Motor neuron (in vitro differentiated cells): ENCODE measurements at places on chromosomes 1 and 21. TPM values are rescaled to one million over a fixed set of nuclear protein-coding genes. Genes with fewer than 3 reads are reported as not detected.

- ATAC-seq = no peak
Observed at GRCh38 chr1:170133766-170134495, 11.8 kb upstream of the NTMT2 start.

GRCh38 chr21:34979383-34979782, 69.7 kb downstream of the RUNX1 start:
- ATAC-seq = no peak

DNA sequence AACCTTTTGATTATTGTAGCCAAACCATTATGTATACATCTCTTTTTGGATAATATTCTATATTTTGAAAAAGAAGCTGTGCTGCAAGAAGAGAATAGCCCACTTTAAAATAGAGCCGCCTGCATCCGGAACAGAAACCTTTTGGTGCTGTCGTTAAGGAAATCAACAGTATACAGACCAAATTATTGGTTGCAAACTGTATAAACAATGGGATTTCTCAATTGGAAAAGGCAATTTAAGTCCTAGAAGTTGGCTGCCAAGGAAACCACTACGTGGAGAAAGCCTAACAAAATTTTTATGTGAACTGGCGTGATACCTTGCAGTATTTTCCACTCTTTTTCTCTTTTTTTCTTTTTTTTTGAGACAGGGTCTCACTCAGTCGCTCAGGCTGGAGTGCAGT, 25.8 kb downstream of the DESI2 start:
- no peak for ATAC-seq

Gene PGBD5
- 10.5 and 10.6 TPM in 2 replicates for total RNA-seq

Gene SPATA45
- total RNA-seq = not detected in 2 replicates

- ATAC-seq = no peak
Observed at GRCh38 chr21:33510826-33511225, 19.3 kb upstream of the DNAJC28 start.

DNA sequence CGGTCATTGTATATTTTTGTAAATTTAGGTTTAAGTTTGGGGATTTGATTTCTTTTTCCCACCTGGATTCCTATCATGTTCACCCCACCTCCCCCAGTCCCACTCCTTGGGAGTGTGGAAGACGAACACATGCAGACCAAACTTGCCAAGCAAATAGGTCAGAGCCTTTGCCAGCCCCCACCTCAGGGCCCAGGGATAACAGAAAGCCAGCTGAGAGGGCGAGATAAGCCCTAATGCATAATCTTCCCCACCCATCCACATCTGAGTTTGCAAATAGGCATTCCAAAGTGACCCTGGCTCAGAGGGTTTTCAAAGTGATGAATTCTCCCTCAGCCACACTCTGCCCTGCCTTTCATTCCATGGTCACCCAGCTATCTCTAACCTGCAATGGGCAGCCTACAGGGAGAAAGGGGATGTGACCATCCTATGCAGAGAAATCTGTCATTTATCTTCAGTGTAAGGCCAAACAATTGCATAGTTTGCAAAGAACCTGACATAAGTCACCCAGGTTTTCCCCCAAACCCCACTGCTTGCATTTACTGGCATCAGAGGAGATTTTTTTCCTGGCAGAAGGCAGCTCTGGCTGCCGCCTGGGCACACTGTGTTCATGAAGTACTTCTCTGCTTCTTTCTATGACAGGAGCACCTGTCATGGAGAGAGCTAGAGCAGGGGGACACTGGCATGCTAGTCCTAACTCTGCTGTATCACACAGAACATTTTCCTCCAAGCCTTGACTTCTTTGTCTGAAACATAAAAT, 69.0 kb upstream of the NFIA start:
- ATAC-seq = peak; percentile 55
